ENCODE measurements at places on chromosomes 16 and 17.

DNA sequence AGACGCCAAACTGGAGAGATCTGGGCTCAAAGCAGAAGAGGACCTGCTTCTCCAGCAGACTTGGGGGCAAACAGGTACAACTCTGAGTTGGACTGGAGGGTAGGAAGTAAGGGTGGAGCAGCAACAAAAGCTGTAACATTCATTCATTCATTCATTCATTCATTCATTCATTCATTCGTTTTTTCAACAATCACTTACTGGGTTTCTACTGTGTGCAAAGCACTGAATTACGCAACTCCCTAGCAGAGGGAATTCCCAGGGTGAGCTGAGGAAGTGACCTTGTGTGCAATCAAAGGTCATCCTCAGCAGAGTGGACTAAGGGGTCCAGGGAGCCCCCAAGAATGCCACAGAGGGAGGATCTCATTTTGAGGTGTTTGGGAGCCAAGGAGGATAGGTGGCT lies 231.1 kb upstream of the SDK2 start:
- DNase-seq: no peak

DNA sequence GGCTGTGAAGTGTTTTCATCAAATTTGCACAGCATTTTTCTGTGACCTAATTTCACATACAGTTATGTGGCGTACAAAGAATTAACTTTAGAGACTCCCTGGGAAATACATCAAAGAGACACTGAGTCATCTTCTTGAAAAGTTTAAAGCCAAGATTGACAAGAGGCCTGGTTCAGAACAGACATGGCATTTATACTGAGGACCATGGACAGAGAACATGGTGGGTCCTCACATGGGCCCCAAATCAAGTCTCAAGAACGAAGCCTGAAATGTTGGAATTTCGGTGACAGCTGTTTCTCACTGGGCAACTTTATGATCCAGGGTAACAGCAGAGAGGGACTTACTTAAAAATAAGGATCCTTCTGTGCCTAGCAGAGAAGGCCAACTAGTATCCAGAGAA lies 311.5 kb upstream of the KCNJ16 start:
- DNase-seq: no peak

GRCh38 chr16:23420011-23420410 lies 33.0 kb downstream of the COG7 start:
- no peak for DNase-seq

GRCh38 chr17:78123258-78123929 lies 5.2 kb downstream of the TMC6 start:
- DNase-seq: no peak

DNA sequence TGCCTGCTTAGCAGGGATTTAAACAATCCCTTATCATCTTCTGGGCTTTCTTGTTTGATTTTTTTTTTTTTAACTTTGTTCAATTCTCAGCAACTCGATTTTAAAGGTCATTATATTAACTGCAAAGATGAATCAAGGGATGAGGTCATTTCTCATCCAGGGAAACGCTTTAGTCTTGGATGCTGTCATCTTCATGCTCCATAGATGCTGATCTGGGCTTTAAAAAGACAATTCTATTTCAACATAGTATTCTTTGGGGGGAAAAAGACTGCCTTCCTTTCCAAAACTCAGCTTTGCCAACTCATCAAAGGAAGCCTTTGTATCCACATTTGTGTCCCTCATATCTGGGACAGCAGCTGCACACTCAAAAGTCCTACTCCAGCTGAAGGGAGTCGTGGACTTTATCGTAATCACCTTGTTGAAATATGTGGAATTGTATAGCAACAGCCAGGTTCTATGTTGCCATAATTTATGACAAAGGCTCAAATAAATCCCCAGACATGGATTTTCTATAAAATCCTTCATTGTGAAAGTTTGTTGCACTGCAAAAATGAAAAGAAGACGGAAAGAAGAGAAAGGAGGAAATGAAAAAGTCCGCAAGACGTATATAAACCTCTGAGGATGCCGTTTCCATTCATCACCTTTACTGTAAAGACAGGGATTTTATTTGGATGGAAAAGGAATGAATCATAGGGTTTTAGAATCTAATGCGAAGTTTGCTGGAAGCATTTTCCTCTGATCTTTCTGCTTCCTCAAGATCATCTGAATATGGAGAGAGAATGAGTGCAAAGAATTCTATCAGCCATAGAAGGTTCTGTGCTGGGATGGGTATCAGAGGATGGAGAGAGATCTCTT lies 48.6 kb upstream of the XYLT1 start:
- no peak for DNase-seq

- peak; percentile 71 for DNase-seq
Measured at GRCh38 chr17:67359960-67360791, 6.2 kb downstream of the PSMD12 start.

- DNase-seq: no peak
Measured at GRCh38 chr17:70621566-70621965, 452.2 kb downstream of the KCNJ2 start.

- peak; percentile 33 for DNase-seq
Measured at GRCh38 chr16:50719401-50720337, 22.2 kb upstream of the CYLD start.

GRCh38 chr17:31437720-31438400 lies 46.4 kb downstream of the RAB11FIP4 start:
- DNase-seq: no peak

Measured in CD4-positive, alpha-beta T cell treated with Interleukin-1 beta for 1 hour (primary cell).